ENCODE measurements at places on chromosomes 16 and 17.

DNA sequence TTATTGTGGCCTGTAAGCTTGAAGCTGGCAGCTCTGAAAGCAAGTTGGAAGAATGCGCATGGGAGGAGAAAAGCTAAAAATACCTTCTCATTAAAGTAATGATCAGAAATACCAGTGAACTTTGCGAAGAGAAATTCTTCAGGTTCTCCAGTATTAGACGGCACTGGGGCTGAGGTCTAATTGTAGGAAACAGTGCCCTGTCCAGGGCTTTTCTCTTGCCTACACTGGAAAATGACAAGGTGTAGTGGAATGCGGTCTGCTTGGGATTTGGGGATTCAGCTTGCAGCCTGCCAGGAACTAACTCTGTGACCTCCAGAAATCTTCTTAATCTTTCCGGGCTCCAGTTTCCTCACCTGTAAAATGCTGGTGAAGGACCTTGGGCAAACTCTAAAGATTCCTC is 53.3 kb upstream of the KCNJ16 start:
- no peak for DNase-seq

DNA sequence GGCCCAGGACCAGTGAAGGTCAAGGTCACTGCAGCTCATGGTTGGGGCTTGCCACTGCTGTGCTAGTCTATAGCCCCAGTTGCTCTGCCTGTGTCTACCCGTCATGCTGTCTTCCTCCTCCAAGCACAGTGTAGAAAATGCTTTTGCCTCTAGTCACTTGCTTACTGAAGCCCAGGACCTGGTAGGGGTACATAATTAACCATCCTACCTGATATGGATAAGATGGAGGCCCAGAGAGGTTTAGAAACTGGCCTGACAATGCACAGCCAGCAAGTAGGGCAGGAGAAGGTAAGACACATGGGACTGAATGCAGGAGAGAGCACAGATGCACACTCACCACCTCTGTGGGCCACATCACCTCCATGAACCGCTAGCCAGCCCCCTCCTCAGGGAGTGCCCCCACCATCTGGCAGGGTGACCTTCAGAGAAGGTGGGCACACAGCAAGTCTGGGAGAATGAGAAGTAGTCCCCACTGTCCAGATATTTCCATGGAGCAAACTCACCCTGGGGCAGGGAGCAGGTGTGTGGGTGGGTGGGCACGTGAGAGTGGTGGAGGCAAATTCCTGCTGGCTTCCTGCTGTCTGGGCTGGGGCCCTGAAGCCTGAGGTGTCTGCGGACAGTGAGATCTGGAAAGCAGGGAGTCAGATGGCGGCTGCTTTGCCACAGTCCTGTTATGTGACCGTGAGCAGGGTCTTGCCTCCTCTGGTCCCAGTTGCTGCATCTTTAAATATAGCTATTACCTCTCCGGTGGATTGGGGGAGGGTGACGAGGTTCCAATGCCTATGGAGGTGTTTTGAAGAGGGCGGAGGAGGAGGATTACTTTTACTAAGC is 1.0 kb downstream of the CX3CL1 start:
- DNase-seq: no peak

- DNase-seq: no peak
Measured at GRCh38 chr17:7915179-7915610, 894 bp downstream of the RNF227 start.

GRCh38 chr16:22373662-22374310 is 633 bp downstream of the CDR2 start:
- peak; percentile 31 for DNase-seq

GRCh38 chr16:10754941-10755340 is 11.3 kb downstream of the NUBP1 start:
- DNase-seq: no peak
